ENCODE measurements at places on chromosomes 4 and X.
A peak's percentile ranks its signal among the peaks of the same experiment; 100 is the strongest.

- no peak for DNase-seq
Observed at GRCh38 chr4:146511381-146511780, 10.4 kb downstream of the SLC10A7 start.

DNA sequence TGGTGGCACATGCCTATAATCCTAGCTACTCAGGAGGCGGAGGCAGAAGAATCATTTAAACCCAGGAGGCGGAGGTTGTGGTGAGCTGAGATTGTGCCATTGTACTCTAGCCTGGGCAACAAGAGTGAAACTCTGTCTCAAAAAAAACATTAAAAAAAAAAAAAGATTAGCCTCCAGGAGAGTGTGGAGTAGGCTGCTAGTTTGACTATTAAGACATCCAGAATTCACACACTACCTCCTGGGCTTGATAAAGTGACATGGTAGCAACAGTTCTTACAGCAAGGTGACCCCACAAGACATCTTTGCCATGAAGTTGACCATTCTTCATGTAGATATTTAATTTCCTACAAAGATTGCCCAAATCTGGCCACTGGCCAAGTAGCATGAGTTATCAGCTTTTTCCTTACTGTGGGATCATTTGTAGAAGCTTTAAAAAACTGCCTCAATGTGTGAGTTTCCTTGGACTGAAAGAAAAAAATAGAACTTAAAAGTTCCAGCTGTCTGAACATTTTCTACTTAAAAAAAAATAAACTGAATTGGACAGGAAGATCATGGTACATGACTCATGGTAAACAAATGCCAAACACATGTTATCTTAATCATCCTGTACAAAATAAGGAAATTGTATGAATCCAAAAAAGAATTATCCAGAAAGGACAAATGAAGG is 35.3 kb upstream of the SPRY1 start:
- DNase-seq = no peak

DNA sequence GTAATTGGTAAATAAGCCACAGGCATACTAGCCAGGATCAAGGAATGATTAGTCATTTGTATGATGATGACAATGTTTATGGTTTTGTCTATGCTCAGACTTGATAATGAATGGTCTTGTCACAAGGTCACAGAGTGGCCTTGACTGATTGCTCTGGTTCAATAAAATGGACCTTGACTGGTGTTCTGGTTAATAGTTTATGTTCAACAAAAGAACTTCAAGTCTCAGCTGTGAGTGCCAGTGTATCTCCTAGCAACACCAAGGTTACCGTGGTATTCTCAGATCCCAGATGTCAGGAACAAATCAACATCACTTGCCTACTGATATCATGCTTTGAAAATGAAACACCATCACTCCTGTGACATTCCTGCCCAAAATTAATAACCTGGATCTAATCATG is 16.3 kb upstream of the LRAT start:
- no peak for DNase-seq

- peak; percentile 31 for DNase-seq
Observed at GRCh38 chr4:138833974-138834373, 181.6 kb upstream of the NOCT start.

GRCh38 chr4:120688791-120689190 is 233.7 kb downstream of the PRDM5 start:
- no peak for DNase-seq

DNA sequence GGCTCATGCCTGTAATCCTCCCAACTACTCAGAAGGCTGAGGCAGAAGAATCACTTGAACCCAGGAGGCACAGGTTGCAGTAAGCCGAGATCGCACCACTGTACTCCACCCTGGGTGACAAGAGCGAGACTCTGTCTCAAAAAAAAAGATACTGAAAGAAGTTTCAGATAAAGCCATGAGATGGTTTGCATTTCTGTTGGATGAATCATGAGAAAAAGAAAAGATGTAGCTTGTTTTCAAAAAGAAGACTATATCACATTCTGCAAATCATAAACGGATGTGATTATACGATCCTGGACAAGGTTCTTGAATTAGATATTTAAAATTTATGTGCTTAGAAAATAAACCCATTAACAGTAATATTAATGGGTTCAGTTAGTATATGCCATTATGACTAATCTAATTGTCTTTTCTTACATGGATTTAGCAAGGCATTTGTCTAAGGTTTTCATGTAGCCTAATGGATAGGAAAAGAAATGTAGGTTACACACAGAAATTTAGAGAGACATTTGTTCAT is 345.9 kb downstream of the SLC7A11 start:
- DNase-seq = no peak

All from RCC 7860 (cell line).